M059J (cell line): ENCODE measurements at places on chromosomes 4 and X. TPM values are rescaled to one million over a fixed set of nuclear protein-coding genes. Genes with fewer than 3 reads are reported as not detected.

The XKRX gene
- 3.2 and 3.7 TPM in 2 replicates for total RNA-seq

The ASB5 gene
- 0.57 TPM in 1 of 2 replicates, not detected in the other for total RNA-seq

The BEX4 gene
- total RNA-seq = 6.3 and 7.3 TPM in 2 replicates

The SYP gene
- total RNA-seq = 0.25 and 0.54 TPM in 2 replicates

The PALLD gene
- 21.6 and 46.0 TPM in 2 replicates for total RNA-seq

The ZCCHC12 gene
- 0.05 TPM in 1 of 2 replicates, not detected in the other for total RNA-seq

The KCNE5 gene
- 0.86 TPM in 1 of 2 replicates, not detected in the other for total RNA-seq

The NLRP2B gene
- total RNA-seq = not detected in 2 replicates

The DGKK gene
- 0.05 TPM in 1 of 2 replicates, not detected in the other for total RNA-seq

The RAB41 gene
- total RNA-seq = not detected in 2 replicates

The FATE1 gene
- total RNA-seq = 0.49 and 1.7 TPM in 2 replicates

- DNase-seq = no peak
Observed at GRCh38 chr4:189858435-189858834, 82.2 kb upstream of the FRG1 start.

- DNase-seq = no peak
Observed at GRCh38 chrX:18578546-18578945, 93.4 kb downstream of the RS1 start.

GRCh38 chr4:185541251-185541727, 6.0 kb upstream of the PDLIM3 start:
- DNase-seq = no peak

DNA sequence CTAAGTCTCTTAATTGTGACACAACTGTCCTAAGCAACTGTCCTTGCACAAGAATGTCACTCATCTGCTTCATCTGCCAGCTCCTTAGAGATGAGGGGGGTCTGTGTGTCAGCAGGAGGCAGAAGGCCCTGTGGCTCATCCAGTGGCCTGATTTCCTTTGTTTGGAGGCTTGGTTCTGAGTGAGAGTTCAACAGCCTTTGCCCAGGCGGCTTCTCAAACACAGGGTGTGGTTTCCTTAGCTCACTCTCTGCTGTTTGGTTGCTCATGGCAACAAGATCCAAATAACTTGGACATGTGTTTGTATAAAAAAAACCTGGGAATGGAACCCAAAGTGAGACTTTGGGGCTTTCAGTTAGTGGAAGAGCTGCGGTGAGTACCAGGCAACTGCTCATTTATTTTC, 46.6 kb downstream of the MAP7D3 start:
- DNase-seq = peak; percentile 96

- no peak for DNase-seq
Observed at GRCh38 chrX:109990582-109991276, 12.2 kb upstream of the TMEM164 start.

- no peak for DNase-seq
Observed at GRCh38 chr4:158146736-158147135, 26.1 kb downstream of the GASK1B start.

- peak; percentile 57 for DNase-seq
Observed at GRCh38 chrX:151974336-151975227, at the start of gene GABRE. TSS of gene GABRE (minus strand) at chrX:151974676. CDS start at chrX:151974625, 51 bp downstream.

GRCh38 chrX:54484666-54485065, 11.4 kb downstream of the FGD1 start:
- no peak for DNase-seq

DNA sequence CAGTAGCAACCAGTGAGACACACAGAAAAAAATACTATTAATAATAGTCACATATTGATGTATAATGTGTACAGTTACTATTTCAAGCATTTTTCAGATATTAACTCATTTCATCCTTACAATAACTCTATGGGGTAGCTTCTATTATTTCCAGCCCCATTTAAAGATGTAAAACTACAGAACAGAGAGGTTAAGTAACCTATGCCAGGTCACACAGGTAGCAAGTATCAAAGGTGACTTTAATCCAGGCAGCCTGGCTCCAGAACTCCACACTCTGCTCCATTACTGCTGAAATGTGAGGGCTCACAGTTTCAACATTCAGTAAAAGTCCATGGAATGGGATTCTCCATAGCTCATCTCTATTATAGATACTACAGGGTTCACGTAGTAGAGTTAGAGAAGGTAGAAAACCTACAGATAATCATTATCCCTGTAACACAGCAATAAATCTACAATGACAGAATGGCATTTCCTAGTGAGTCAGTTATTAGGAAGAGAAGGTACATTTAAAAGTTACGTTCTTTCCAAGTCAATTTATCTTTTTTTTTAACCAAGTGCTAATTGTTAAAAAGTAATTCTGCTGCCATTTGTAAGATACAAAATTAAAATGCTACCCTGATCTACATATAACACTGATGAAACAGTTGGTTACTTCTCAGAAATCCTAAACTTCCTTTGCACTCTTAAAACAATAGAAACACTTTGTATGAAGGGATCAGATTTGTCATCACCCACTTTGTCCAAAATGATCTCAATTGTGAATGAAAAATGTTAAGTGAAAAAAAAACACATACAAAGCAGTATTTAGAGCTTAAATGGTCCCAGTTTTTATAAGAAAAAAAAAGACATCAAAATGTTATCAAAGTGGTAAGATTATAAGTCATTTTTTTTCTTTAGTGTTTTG, 18.7 kb downstream of the RELL1 start:
- no peak for DNase-seq

GRCh38 chr4:169024762-169025161, 14.7 kb upstream of the CBR4 start:
- peak; percentile 39 for DNase-seq

DNA sequence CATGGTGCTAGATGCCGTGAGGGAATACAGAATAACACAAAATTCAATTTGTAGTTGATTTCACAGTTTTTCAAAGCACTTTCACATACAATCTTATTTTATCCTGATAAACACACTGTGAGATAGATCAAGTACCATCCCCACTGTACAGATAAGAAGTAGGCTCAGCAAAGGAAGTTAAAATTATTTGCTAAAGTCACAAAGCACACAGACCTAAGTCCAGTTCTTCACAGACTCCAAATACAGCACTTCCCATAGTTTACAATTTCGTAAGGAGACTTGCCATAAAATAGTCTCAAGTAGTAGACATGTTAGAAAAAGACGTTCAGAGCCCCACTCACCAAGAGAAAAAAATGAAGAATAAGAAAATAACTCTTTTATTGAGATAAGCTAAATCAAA, 7.8 kb upstream of the CUL4B start:
- DNase-seq = no peak

DNA sequence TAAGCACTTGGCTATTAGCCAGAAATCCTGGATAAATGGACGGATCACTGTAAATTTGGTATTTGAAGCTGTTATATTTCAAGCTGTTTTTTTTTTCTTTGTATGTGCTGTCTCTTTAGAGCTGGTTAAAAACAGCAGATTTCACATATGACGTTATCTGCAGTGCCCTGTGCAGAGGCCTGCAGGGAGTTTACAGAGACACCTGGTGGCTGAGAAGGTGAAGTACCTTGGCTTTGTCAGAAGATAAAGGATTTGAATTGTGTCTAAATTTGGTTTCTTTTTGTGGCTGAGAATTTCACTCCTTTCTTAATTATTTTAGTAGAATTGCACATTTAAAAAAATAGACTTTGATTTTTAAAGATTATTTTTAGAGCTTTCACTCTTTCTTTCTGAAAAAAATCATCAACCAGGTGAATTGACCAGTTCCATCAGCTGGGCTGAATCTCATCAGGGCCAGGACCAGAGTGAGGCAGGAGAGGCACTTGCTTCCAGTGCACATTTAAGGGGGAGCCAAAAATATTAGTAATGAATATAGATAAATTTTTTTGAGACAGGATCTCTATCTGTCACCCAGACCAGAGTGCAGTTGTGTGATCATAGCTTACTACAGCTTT, 9.6 kb upstream of the CHRNA9 start:
- peak; percentile 72 for DNase-seq

- peak; percentile 79 for DNase-seq
Observed at GRCh38 chr4:15420642-15421041, 7.2 kb upstream of the C1QTNF7 start.

DNA sequence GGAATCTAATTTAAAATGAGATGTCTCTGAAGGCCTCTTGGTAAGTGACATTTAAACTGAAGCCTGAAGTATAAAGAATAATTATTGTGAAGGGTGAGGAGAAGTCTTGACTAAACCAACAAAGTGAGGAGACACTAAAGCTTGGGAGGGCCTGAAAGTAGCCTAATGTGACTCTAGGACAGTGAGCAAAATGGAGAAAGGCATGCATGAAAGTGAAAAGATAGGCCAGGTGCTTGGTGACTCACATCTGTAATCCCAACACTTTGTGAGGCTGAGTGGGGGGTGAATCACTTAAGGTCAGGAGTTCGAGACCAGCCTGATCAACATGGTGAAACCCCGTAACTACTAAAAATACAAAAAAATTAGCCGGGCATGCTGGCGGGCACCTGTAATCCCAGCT, 46.9 kb upstream of the SMARCAD1 start:
- no peak for DNase-seq

DNA sequence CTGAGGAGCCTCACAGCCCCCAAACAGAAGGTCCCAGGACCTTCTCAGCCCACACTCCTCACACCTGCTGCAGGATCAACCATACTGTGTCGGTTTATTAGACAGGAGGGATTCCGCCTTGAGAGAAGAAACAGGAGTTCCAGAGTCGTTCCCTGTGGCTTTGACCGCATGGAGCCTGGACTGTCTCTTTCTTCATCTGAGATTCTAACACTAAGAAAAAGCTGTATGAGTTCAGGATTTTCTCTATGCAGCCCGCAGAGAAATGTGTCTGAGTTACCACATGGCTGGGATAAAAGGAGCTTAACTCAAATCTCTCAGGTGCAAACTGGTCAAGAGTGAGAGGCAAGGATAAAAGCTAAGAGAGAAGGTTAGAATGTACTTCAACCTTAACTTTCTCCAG, 126.7 kb downstream of the AFAP1 start:
- DNase-seq = no peak

DNA sequence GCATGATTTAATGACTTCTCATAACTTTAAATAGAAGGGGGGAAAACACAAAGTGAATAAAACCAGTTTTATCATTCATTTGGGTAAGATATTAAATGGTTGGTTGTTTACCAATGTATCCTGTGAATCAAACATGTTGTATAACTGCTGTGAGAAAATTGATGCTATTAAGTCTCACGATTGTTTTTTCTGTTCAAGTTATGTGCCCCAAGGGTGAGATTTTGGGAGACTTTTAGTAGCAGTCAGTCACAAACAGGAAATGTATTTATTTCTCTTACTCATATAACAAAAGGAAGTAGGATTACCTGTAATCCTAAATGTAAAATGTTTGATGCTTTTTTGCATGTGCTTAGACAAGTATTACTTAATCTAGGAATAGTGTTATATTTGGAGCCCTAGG, 39.2 kb downstream of the MTHFD2L start:
- DNase-seq = no peak

DNA sequence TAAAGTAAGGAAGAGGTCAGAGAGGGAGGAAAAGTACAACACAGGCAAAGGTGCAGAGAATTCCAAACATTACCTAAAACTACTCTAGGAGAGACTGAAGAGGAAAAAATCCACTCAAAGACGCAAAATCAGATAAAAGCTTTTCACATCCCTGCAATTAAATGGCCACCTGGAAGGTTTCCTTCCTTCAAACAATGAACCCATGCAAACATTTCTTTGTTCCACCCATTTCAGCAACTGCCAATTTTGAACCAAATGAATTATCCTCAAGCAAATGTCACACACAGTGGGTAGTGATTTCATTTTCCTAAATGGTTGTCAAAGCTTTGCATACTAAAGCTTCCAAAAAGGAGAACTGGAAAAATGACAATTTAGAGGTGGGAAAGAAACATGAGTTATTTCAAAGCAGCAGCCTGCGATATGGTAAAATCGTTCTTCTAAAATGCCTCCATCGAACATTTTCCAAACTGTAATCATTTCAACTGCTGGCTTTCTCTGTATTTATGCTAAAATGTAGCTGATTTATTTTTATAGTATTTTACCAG, 45.0 kb downstream of the APBB2 start:
- no peak for DNase-seq

DNA sequence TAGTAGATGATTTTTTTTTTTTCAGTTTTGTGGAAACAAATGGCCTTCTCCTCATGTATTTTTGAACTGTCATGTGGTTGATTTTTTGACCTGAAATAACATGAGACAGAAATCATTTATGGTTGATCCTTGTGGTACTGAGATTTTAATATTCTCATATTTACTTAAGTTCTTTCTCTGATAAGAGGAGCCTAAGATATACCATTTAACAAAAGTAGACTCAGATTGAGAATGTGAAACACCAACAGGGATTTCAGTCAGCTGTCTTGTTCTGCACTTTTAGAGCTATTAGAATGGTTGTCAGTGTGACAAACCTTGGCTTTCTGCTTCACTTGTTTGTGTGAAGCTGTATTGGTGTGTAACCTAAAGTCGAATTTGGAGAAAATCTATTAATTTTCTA, 575.7 kb downstream of the SPOCK3 start:
- no peak for DNase-seq

- DNase-seq = peak; percentile 91
Observed at GRCh38 chrX:134886002-134886596, 104.7 kb upstream of the SMIM10 start.

DNA sequence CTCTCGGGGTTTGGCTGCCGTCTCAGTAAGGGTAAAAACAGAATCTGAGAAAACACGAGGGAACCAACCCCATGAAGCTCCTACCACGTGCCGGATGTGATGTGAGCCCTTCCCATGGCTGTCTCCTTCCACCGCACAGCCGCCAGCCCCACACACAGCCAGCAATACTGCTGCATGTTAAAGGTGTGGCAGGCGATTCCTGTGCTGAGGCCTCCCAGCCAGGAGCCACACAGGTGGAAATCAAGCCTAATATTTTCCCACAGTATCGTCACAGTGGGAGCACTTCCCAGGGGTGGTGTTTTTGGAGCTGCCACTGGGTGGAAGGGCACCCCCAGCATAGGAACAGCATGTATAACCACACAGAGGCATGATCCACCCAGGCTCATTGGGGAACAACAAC, 77.5 kb downstream of the SLC2A9 start:
- no peak for DNase-seq

DNA sequence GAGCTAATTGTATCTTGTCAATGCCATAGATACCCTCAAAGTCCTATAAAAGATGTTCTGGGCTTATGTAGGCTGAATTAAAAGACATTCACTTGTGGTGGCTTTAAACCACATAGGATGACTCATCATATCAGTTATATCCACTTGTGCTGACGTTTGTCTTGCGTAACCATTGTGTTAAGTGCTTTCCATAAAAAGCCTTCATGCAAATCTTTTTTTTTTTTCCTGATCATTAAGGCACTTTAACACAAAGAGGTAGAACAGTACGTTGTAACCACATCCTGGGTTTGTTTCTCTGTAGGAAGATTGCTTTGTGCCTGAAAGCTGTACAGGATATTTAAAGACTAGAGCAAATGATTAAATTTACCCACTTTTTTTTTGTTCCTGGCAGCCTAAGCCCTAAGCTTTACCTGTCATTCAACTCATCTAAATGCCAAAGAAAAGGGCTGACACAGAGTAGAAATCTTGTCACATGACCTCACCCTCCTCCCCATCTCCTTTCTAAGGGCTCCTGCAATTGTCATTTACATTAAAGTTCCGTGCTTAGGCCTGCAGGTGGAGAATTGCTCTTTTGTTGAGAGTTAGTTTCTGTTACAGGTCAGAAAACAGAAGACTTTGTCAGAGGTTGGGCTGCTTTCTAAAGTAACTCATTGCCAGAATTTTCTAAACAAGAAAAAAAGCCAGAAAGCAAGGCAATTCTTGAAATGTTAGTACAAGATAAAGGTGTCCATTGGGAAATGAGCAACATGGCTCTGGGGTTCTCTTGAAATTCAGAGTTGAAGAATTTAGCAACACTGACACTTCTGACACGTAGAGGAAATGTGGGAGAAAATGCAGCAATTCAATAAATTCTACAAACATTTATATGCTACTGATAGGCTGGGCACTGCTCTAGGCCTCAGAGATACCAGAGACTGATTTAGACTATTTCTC, 555.6 kb downstream of the PPARGC1A start:
- DNase-seq = peak; percentile 97

GRCh38 chr4:89307446-89308160, at the start of gene GPRIN3:
TSS of gene GPRIN3 (minus strand) at chr4:89307800. CDS start at chr4:89250110, 57,690 bp downstream.
- DNase-seq = no peak
